ENCODE measurements at places on chromosomes 12 and 14.

DNA sequence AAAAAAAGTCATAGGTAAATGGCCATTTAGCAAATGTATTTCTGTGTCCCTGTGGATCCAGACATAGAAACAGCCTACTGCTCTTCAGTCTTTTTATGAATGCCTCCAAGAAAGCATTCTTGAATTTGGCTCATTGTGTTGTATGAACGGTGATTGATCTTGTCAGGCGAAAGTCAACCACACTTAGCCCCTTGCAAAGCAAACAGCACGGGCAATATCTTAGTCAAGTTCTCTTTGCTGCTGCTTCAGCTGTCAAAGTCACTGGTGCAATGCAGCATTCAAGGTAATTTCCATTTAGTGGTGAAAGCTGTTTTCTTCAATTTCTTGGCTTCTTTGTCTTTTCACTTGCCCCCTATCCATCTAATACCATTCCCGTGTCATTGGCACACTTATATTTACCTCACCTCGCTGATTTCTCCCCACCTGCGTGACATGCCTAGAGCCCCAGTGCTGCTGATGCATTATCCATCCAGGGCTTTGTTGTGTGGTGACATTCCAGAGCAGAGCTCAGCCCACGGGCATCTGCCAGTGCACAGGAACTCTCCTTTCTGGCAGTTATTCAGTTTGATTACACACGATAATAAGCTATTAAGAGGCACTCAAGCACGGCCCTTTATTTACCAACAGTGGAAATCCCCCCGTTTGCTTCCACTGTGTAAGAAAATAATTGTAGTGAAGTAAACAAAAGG is 362.3 kb upstream of the NOVA1 start:
- no peak for DNase-seq

- DNase-seq: no peak
Measured at GRCh38 chr14:95174184-95174792, 17.0 kb upstream of the DICER1 start.

DNA sequence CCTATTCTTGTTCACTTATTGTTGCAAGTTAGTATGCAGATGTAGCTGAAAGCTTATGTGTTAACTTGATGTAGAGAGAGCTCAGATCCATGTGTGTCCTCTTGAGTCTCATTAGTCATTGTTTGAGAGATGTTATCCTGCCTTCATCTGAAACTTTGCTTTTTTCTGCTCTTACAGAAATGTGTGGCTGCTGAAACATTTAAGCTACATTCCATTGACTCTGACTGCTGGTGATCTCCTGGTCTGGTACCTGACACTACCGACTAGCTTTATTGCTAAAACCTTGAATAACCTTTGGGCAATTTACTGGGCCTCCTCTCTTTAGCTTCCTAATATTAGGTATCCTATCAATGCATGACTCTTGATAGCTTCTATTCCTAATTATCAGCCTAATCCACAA is 705.6 kb upstream of the FOXG1 start:
- no peak for DNase-seq

DNA sequence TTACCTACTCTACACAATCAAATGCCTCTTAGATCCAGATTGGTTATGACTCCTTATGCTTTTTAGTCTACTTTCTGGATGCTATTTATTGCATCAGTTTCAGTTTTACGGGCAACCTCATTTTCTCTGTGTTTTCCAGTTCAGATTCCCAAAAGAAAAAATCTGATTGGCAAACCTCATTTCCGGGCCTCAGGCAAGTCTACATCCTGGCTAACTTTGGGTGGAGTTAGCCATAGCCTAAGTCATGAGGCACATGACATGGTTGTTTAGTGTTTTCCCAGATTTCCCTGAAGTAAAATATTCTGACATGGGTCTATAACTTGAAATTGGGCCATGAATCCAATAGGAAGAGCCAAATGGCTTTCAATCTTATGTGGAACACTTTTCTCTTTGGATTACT is 339.7 kb downstream of the NUAK1 start:
- DNase-seq: no peak

DNA sequence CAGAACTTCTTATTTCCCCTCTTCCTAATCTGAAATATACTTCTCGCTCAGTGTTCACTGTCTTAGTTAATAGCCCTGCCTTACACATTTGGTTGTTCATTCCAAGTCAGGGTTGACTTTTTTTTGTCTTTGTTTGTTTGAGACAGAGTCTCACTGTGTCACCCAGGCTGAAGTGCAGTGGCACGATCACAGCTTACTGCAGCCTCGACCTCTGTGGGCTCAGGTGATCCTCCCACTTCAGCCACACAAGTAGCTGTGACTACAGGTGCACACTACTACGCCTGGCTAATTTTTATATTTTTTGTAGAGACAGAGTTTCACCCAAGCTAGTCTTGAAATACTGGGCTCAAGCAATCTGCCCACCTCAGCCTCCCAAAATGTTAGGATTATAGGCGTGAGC is 42.3 kb upstream of the PRPF39 start:
- no peak for DNase-seq

DNA sequence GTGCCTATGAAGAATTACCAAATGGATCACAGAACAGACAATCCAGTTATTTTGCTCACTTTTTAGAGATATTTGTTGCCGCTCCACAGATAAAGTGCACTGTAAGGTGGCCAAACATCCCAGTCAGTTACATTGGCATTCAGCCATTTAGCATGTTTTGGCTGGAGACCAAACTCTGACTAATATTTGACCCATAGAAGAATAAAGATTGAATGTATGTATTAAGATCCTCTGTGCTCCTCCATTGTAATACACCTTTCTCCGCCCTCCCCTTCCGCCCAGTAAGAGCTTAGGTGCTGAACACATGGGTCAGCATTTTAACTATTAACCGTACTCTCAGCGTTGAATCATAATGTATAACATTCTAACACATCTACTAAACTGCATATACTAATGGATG is 163.4 kb downstream of the ANO6 start:
- no peak for DNase-seq

GRCh38 chr12:49013428-49013827 is 5.1 kb downstream of the PRKAG1 start:
- DNase-seq: no peak

- no peak for DNase-seq
Measured at GRCh38 chr12:80778005-80778541, 61.4 kb downstream of the MYF5 start.
